ENCODE measurements at places on chromosomes 16 and 17.

- no peak for DNase-seq
Observed at GRCh38 chr16:50614955-50615724, 66.0 kb downstream of the SNX20 start.

DNA sequence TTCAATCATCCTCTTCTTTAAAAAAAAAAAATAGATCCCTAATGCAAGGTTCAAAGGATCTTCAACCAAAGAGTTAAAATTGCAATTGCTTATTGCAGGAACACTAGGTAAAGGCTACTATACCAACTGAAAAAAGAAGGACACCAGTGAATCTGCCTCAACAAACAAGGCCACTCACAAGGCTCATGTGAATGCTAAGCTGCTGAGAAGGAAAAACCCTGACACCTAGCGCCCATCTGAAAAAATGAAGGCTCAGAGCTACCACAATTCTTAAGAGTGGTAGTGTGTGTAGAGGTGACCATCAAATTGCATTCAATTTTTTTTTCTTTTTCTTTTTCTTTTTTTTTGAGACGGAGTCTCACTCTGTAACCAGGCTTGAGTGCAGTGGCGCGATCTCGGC is 201.6 kb upstream of the C17orf78 start:
- peak; percentile 39 for DNase-seq

- no peak for DNase-seq
Observed at GRCh38 chr17:38747463-38748148, 530 bp downstream of the PCGF2 start.

DNA sequence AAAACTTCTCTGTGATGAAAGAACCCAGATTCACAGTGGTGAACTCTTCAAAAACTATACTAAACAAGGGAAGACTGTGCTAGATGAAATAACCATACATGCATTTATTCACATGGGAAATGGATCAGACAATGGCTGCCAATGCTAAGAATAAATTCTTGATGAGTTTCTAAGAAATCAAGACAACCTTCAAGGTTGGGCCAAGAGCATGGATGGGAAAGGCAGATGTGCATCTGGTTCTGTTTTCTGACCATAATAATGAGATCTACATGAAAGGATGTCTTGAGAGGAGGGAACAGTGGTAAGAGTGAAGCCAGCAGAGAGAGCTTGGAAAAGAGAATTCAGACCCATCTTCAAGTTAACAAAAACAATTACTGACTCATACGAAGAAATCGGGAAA is 31.4 kb downstream of the ANKRD11 start:
- no peak for DNase-seq

GRCh38 chr17:39283896-39284295 is 58.2 kb upstream of the STAC2 start:
- DNase-seq: no peak

- DNase-seq: no peak
Observed at GRCh38 chr16:81553814-81554675, 109.4 kb downstream of the CMIP start.

DNA sequence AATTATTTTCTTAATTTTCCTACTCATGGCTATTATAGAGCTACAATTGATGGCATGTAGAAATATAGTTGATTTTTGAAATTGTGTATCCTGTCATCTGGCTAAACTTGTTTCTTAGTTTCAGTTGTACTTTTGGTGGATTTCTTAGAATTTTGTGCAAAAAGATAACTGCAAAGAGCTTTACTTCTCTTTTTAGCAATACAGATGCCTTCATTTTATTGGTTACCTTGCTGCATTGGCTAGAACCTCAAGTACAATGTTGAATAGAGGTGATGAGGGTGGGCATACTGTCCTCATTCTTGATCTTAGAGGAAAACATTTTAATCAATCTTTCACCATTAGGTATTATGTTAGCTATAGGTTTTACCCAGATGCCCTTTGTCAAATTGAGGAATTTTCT is 67.9 kb downstream of the METRNL start:
- no peak for DNase-seq

GRCh38 chr16:29745853-29746345 is at the start of gene C16orf54:
C16orf54 (minus strand) TSS chr16:29745990; CDS start chr16:29744951, 1,039 bp downstream.
- DNase-seq: peak; percentile 31

- peak; percentile 51 for DNase-seq
Observed at GRCh38 chr16:67326472-67327309, at the start of the genes KCTD19 and LRRC36. KCTD19 (minus strand) TSS chr16:67326741; CDS start chr16:67326707, 34 bp downstream. LRRC36 (plus strand) TSS chr16:67326815; CDS start chr16:67326863, 48 bp downstream.

- DNase-seq: no peak
Observed at GRCh38 chr16:64013856-64014255, 1108.0 kb downstream of the CDH11 start.

GRCh38 chr17:27518545-27519521 is 62.6 kb downstream of the KSR1 start:
- DNase-seq: no peak

- no peak for DNase-seq
Observed at GRCh38 chr16:9597967-9598730, 506.7 kb downstream of the HAPSTR1 start.

DNA sequence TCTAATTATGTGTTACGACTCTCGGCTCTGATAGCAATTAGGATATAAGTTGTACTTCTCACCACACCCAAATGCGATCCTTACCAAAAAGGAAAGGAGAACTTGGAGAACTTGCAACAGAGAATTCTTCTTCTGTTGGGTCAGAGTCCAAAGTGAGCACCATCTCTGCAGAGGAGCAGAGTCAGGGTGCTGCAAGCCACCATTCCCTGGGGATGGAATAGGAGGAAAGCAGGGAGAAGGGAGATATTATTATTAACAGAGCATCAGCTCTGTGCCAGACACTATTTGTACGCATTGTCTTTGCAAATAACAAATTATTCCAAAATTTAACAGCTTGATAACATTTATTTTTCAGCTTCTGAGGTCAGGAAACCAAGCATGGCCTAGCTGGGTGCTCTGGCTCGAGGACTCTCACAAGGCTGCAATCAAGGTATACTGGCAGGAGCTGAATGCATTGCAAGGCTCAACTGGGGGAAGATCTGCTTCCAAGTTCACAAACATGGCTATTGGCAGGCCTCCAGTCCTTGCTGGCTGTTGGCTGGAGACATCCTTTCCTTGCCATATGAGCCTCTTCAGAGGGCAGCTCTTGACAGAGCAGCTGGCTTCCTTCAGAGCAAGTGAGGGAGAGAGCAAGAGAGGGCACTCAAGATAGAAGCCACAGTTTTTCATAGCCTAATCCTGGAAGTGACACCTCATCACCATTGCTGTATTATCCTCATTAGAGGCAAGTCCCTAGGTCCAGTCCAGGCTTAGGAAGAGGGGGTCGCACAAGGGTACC is 296.2 kb upstream of the CDH5 start:
- peak; percentile 67 for DNase-seq

DNA sequence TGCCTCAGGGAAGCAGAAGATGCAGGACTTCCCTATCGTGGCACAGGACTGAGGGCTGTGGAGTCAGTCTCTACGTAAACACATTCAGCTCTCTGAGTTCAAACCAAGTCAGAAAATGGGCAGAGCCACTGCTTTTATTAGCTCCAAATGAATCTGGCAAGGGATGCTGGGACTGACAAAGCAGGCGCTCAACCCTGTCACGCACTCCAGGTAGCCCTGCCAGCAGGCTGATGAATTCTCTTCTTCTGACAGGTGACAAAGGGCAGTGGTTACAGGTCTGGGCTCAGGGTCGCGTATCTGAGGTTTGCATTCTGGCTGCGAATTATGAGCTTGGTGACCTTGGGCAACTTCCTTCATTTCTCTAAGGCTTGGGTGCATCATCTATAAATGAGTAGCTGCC is 9.4 kb downstream of the RPH3AL start:
- no peak for DNase-seq

GRCh38 chr17:48002266-48002915 is 31.5 kb downstream of the CDK5RAP3 start:
- DNase-seq: no peak

GRCh38 chr16:68251832-68252231 is 6.7 kb downstream of the PLA2G15 start:
- DNase-seq: no peak

- no peak for DNase-seq
Observed at GRCh38 chr17:514584-514983, 162.0 kb upstream of the RPH3AL start.

- no peak for DNase-seq
Observed at GRCh38 chr16:10386517-10387100, 748 bp downstream of the ATF7IP2 start.

- peak; percentile 42 for DNase-seq
Observed at GRCh38 chr16:21656795-21657768, 4.7 kb upstream of the IGSF6 start.

GRCh38 chr16:67969254-67970039 is 1.0 kb upstream of the SLC12A4 start:
- DNase-seq: no peak

DNA sequence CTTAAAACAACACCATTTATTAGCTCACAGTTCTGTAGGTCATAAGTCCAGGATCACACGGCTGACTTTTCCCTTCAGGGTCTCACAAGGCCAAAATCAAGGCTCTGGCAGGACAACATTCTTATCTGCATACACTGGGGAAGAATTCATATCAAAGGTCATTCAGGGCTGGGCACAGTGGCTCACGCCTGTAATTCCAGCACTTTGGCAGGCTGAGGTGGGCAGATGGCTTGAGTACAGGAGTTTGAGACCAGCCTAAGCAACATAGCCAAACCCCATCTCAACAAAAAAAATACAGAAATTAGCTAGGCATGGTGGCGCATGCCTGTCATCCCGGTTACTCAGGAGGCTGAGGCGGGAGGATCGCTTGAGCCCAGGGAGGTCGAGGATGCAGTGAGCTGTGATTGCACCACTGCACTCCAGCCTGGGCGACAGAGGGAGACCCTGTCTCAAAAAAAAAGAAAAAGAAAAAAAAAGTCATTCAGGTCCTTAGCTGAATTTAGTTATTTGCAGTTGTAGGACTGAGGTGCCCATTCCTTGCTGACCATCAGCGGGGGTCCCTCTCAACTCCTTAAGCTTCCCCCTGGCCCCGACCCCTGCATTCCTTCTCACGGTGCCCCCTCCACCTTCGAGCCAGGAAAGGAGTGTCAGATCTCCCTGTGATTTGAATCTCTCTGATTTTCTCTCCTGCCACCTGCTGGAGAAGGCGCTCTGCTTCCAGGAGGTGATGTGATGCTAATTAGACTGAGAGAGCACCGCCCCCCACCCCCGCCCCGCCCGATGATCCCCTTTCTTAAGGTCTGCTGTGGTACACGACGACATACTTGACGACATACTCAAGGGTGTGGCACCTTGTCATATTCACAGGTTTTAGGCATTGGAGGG is 91.8 kb upstream of the CLEC18A start:
- no peak for DNase-seq

DNA sequence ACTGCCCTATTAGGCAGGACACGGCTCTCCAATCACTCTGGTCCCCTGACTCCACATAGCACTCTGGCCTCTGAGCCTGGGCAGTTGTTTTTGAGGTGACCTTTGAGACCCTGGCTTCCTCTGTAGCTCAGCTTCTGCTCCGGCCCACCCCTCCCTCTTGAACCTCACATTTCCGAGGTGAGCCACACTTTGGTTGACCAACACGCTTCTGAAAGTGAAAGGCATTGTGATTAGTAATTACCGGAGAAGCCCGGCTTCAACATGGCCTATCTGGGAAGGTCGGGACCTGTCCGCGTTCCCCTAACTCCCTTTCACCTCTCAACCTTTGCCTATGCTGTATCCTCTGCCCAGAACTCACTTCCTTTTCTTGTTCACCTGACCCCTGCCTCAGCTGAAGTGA is 10.3 kb upstream of the ITGAX start:
- peak; percentile 41 for DNase-seq

DNA sequence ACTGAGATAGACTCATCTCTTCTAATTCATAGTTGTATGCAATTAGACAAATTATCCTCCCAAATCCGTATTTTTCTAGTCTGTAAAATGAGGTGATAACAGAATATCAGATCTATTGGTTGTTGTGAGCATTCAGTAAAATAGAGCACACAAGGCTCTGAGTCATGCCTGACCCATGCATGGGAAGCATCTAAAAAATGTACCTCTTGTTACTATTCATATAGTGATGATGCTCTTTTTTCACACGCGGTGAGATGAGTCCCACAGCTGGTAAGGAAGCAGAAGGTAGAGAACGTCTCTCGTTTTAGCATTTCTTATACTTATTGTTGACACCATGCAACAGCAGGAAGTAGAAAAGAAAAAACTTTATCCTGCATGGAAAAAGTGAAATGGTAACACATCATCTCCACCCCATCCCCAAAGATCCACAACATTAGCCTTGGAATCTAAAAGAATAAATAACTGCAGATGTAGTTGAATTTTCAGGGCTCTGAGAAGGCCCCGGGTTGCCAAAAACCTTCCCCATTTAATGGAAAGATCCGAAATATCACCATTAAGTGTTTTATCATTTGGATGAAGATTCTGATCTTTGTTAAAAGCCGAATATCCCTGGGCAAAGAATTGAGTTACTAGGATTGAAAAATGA is 215.6 kb downstream of the TMEM114 start:
- DNase-seq: no peak

DNA sequence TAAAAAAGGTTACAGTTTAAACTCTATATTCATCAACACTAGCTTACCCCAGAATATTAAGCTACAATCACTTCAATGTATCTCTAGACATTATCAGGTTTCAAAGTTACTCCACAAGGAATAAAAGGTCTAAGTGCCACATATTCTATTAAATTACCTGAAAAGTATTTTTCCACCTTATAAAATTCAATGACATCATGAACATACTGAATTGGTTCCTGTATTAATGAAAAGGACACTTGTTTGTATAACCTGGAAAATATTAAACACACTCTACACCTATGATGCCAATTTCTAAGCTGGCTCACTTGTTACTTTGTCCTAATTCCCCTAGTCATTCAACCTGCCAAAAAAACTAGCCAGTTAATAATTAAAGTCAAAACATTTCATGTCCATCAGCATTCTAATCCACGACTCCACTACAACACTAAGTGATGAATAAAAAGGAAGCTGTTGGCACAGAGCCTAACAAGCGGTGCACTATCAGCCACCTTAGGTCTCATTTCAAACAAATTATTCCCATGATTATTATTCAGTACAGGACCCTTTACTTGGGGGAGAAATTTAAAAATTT is 12.2 kb downstream of the MED13 start:
- no peak for DNase-seq

DNA sequence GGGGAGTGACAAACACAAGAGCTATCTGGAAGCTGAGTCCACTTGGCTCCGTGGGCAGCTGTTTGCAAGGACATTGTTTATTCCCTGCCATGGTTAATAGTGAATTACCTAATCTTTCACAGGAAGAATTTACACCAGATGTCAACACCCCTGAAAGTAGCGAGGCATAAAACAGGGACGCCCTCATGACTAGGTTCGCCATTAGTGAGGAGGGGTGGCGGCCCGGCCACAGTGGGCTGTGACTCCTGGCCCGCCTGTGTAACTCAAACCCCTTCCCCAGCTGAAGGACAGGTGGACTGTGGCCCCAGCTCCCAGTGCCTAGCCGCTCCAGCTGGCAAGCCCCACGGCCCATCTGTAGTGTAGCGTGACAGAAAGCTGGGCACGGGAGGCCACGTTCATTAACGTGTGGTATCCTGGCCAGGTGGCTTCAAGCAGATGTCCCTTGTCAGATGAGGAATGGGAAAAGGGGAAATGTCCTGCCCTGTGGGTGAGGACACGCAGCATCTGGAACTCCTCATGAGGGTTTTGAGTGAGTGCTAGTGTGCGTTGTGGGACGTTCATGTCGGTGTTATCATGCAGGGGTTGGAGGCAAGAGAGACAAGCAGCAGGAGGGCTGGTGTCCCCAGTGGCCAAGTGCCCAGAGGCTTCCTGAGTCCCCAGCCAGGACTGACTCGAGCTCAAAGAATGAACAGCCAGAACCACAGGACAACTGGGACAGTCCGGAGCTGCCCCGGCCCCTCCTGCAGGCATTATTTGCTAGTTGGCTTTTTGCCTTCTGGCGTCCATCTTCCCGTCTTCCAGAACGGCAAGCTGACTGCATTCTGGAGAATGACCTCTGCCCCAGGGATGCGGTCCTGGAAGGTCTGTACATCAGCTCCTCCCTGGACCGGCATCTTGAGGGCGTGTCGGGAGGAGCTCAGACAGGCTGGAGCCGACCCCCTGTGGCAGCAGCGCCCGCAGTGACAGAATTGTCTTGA is 19.2 kb downstream of the KDM8 start:
- no peak for DNase-seq
